ENCODE measurements at places on chromosomes 6 and 20. TPM values are rescaled to one million over a fixed set of nuclear protein-coding genes. Genes with fewer than 3 reads are reported as not detected.

GRCh38 chr20:24148372-24148771, 159.8 kb upstream of the GGTLC1 start:
- peak; percentile 54 for DNase-seq

DNA sequence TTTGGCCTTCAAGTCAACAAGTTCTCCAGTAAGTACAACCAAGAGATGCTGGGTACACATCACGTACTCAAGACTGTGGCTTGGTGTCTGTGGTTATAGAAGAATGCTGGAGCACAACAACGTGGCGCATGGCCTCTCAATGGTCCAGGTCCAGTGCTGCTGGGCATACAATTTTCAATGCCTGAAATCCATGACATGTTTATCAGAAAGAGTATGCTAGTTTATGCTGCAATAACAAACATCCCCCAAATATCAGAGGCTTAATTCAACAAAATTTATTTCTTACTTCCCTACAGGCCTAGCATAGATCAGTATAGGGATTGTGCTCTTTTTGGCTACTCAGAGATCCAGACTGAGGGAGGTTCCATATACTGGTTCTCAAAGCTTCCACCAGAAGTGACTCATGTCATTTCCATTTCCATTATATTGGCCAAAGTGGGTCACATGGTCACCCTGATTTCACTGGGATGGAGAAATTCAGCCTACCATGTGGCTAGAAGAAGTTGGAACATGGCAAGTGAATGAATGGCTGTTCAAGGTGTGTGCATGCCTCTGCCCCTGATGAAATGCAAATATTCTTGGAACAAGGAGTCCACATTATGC, 33.3 kb upstream of the KIF16B start:
- no peak for DNase-seq

DNA sequence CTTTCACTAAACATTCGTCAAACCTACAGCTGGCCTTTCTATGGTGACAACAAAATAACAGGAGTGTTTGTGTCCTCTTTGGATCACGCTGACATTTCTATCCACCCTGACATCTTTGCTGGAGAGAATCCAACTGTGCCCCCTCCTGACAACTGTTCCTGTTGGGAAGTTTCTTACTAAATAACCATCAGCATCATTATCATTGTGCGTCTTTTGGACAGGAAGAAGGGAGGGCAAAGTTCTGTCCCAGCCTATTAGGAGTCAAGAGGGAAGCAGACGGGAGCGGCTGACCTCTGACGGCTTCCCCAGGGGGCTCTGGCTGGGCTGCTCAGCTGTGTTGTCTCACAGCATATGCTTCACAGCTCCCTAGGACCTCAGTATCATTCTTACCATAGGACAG, 195.9 kb upstream of the SULF2 start:
- no peak for DNase-seq

Gene ARMH2
- 0.97 TPM for total RNA-seq

Measured in activated CD8-positive, alpha-beta T cell treated with anti-CD3 and anti-CD28 coated beads, Interleukin-2, amount 10 ng/mL, durations not matched to agents 7 days and 5 days (primary cell).